ENCODE measurements at places on chromosomes 12 and 14.

GRCh38 chr12:120292661-120293531 is at the start of gene RNU4-1:
Gene RNU4-1 (minus strand): TSS chr12:120293237.
- peak; percentile 98 for DNase-seq

DNA sequence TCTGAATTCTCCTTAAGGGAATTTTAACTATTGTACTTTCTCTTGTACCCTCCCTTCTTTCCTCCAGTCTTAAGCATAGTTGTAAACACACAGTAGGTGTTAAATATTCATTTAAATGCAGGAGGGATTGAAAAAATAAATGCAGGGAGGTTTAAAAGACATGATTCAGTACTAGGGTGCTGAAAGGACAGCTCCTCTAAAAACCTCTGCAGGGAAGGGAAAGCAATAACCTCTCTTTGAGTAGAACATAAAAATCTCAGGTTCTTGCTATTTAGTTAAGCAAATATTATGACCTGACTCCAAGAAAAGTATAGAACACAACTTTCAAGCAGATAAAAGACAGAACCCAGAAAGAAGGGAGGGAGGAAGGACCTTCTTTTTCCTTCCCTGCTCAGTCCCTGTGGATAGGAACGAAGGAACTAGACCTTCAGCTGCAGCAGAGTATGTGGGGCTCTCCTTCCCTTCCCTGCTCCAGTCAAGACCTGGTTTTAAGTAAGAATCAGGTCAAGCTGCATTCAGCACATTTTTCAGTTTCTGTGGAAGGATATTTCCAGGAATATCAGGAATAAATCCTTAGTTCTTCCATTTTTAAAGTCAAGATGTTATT is 4.7 kb downstream of the MAP3K9 start:
- DNase-seq, result no peak

GRCh38 chr12:108967869-108968540 is 52.9 kb downstream of the SVOP start:
- no peak for DNase-seq

GRCh38 chr12:15122344-15122743 is 98.9 kb downstream of the RERG start:
- DNase-seq, result no peak

GRCh38 chr14:21347201-21347600 is 36.6 kb downstream of the SUPT16H start:
- DNase-seq, result no peak

GRCh38 chr12:79997096-79997791 is 62.3 kb upstream of the PPP1R12A start:
- DNase-seq, result peak; percentile 53

DNA sequence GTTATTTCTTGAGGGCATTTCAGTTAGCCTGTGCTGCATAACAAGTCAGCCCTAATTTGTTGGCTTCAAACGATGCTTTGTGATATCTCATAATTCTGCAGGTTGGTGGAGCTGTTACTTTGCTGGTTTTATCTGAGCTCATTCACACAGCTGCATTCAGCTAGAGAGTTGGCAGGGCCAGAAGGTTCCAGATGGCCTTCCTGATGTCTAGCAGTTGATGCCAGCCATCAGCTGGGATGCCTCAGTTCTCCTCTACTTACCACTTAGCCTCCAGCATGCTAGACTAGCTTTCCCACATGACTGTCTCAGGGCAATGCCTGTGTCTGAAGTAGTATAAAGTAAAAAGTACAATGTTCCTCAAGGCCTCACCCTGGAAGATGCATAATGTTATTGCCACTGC is 130.6 kb downstream of the SLC35F4 start:
- DNase-seq, result no peak

GRCh38 chr14:20434701-20435581 is 1.0 kb downstream of the KLHL33 start:
- no peak for DNase-seq

- no peak for DNase-seq
Observed at GRCh38 chr12:96441816-96442215, 41.6 kb upstream of the CDK17 start.

- DNase-seq, result peak; percentile 97
Observed at GRCh38 chr14:68794130-68794850, 1.4 kb upstream of the ZFP36L1 start.

GRCh38 chr12:65948320-65949008 is 124.2 kb downstream of the HMGA2 start:
- peak; percentile 98 for DNase-seq

GRCh38 chr12:129659961-129660622 is 243.7 kb downstream of the TMEM132D start:
- peak; percentile 90 for DNase-seq

DNA sequence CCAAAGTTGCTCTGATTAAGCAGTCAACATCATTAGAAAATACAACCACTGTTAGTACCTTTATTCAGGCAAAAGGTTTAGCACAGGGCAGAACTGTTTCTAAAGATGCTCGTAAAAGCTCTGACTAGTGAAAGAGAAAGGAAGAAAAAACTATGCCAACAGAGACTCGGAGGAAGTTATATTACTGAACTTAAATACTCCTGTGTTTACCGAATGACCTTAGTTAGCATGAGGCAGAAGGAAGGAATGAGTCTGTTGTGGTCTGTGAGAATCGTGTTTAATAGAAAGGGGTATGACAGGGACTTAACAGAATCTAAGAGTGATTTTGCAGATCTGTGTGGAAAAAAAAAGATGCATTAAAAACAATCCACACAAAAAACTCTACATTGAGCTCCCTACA is 84.1 kb upstream of the OVCH1 start:
- peak; percentile 25 for DNase-seq

GRCh38 chr12:4015225-4016091 is 142.3 kb upstream of the PARP11 start:
- DNase-seq, result no peak

- peak; percentile 10 for DNase-seq
Observed at GRCh38 chr12:29187756-29188155, 38.7 kb downstream of the FAR2 start.

- peak; percentile 54 for DNase-seq
Observed at GRCh38 chr14:22419620-22420019, 169.4 kb downstream of the DAD1 start.

GRCh38 chr12:32588604-32589003 is 90.5 kb upstream of the DNM1L start:
- no peak for DNase-seq

GRCh38 chr12:32947206-32948067 is 50.9 kb upstream of the PKP2 start:
- DNase-seq, result no peak

GRCh38 chr12:93518725-93519124 is 51.4 kb downstream of the MRPL42 start:
- peak; percentile 34 for DNase-seq

DNA sequence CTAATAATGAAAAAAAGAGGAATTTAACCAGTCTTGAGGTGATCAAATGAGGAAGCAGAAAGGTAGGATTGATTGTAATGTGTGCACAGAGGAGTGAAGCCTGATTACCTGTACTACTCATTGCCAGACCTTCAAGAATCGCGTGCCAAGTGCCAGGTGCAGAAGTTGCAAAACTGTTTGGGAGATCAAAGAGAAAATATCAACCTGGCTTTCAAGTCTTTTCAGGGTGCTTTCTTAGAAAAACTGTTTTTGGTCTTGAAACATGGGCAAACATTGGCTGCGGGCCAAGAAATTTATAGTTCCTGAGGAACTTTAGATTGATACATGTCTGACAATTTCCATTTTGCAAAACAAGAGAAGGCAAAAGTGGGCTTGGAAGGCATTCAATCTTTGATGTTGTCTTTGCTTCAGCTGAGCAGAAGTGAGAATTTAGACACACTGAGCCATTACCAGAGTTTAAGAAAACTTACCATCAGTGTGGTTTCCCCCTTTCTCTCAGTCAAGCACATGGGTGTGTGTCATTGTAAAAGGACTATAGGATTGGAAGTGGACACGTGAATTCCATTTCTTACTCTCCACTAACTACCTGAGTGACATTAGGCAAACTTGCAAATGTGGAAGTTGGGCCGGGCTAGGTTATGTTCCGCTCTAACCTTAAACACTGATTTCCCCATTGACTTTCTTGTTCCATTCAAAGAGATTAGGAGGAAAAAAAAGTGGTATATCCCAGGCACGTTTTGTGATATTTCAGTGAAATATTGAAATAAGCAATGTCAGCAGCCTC is 486.2 kb downstream of the DIO2 start:
- no peak for DNase-seq

- no peak for DNase-seq
Observed at GRCh38 chr14:20686386-20687143, 2.0 kb upstream of the ANG start.

DNA sequence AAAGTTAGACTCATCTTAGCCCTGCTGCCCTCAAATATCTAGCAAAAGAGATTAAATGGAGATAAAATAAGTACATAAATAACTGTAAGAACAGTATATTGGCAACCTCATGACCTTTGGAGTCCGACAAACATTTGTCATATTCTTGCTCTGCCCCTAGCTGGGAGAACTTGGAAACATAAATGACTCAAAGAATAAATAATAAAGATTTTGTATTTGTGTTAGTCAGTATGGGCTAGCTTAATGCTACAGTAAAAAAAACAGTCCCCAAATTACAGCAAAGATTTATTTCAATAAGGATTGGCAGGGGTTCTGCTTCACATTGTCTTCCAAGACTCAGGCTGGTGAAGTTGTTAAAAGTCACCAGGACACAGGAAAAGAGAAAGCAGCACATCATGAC is 220.7 kb downstream of the EGLN3 start:
- DNase-seq, result no peak

DNA sequence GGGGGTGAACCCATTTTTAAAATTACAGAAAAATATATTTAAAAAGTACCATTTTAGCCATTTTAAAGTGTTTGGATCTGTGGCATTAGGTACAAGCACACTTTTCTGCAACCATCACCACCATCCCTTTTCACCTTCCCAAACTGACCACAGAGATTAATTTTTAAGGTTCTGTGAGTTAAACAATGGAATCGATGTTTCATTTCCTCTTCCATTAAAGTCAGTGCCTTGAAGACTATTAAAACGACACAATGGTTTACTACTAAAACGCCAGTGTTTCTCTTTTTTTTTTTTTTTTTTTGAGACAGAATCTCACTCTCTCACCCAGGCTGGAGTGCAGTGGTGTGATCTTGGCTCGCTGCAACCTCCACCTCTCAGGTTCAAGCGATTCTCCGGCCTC is 78.1 kb upstream of the GPR68 start:
- no peak for DNase-seq

DNA sequence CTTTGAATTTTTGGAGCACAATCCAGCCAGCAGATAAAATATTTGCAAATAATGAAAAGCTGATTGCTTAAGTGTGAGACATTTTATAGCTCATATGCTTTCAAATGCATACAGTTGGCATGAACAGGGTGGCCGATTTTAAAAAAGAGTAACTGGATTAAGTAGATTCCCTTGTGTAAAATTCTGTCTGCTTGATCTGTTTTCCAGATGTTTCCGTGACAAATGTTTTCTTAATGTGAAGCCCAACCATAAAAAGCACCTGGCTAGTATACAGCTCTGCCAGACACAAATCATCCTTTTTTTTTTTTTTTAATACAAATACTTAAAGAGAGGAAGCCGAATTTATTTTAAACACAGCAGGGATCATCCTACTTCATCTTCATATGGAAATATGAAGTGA is 440.7 kb downstream of the CCER1 start:
- peak; percentile 58 for DNase-seq

DNA sequence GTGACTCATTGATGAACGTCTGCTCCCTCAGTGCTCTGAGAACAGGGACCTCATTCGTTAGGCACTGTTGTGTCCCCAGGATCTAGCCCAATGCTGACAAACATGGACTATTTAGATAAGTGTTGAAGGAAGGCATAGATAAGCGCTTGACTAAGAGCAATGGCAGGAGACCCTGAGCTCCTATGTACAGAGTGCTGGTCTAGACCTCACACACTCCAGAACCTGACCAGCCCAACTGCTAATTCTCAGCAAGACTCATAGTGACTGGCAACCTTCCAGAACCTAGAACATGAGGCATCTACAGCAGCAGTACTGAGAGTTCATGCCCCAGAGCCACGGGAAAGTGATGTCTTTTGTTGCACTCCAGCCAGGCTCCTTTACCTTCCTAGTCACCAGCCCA is 69.2 kb downstream of the CRACR2A start:
- DNase-seq, result peak; percentile 33
